Stimulated activated CD4-positive, alpha-beta T cell treated with anti-CD3 and anti-CD28 coated beads, Interleukin-15, amount 100 ng/mL, for 1 hour (primary cell): ENCODE measurements at places on chromosomes 6 and 20.

GRCh38 chr6:131819572-131820124 lies 11.8 kb downstream of the ENPP1 start:
- DNase-seq = no peak

DNA sequence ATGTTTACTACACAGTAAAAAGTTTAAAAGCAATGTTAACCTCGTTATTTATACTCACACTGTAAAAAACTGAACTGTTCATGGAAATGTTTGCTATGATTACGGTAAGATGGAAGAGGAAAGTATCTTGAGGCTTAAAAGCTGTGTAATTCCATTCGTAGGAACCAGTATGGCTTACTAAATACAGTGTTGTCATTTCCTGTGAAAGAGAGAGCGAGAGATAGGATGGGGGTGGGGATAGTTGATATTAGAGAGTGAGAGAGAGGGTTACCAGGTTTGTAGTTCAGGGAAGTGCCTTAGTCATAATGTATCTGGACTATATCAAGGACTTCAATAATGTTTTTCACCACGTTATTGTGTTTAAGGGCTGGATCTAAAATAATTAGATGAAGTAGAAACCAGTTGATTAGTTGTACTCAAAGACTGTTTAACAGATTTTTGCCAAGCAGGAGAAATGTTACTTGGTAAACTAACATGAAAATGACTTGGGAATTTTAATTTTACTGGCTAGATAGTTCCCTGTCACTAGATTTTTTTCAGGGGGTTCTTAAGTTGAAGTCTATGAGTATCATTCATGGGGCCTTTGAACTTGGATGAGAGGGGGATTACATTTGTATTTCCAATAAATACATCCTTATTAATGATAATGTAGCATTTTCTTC lies 30.4 kb downstream of the AFDN start:
- no peak for DNase-seq

- DNase-seq = no peak
These were observed 49.1 kb upstream of the CCR6 start for GRCh38 chr6:167073679-167074274.

DNA sequence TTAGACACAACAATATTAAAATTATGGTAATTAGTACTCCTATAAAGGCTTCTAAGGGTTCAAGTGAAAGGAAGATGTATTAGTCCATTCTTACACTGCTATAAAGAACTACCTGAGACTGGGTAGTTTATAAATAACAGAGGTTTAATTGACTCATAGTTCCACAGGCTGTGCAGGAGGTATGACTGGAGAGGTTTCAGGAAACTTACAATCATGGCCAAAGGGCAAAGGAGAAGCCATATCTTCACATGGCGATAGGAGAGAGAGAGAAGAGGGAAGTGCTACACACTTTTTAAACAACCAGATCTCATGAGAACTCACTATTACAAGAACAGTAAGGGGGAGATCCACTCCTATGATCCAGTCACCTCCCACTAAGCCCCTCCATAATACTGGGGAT lies 52.9 kb downstream of the TINAG start:
- no peak for DNase-seq

- no peak for DNase-seq
These were observed 4.6 kb downstream of the SIRPG start for GRCh38 chr20:1652960-1653359.

DNA sequence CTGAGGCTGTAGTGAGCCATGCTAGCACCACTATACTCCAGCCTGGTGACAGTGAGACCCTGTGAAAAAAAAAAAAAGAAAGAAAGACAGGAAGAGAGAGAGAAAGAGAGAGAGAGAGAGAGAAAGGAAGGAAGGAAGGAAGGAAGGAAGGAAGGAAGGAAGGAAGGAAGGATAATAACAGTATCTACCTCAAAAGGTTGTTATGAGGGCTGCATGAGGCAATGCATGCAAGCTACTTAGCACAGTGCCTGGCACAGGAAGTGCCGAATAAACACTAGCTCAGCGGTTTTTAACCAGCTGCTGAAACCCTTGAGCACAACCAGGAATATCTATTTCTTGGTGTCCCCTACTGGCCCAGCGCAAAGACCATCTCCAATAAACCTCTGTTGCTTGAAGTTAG lies 62.3 kb upstream of the TBC1D7 start:
- no peak for DNase-seq

- DNase-seq = no peak
These were observed 122.5 kb upstream of the TIAM2 start for GRCh38 chr6:154872542-154873114.

- DNase-seq = no peak
These were observed 16.1 kb downstream of the E2F3 start for GRCh38 chr6:20417819-20418218.

DNA sequence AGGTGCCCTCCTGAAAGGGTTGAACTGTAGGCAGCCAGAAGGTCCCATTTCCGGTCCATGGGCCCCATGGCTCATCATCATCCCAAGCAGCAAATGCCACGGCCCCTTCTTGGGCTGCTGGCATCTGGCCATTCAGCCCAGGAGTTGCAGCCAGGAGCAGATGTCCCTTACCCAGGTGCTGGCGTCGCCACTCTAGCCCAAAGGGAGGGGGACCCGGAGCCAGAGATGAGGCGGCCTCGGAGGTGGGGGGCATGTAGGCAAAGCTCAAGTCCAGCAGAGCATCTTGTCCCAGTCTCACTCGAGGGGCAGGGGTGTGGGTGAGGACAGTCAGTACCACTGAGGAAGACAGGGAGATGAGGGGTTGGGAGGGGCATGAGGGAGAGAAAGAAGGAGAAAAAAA lies 6.3 kb upstream of the RGL2 start:
- no peak for DNase-seq

DNA sequence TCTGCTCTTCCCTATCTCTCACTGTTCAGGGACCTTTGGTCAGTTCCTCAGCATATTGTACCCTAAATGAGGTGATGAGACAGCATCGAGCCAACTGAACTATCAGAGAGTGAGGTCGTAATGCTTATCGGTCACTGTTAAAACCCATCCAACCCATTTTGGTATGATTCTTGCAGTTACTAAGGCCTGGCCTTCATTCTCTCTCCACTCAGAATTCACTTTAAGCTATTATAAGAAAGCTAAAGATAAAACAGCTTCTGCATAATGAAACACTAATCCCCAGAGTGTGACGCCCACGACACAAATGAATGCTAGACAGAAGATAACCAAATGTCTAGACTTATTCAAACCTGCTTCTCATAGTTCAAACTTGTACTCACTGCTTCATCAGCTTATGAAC lies 175.8 kb downstream of the GMPR start:
- DNase-seq = no peak

DNA sequence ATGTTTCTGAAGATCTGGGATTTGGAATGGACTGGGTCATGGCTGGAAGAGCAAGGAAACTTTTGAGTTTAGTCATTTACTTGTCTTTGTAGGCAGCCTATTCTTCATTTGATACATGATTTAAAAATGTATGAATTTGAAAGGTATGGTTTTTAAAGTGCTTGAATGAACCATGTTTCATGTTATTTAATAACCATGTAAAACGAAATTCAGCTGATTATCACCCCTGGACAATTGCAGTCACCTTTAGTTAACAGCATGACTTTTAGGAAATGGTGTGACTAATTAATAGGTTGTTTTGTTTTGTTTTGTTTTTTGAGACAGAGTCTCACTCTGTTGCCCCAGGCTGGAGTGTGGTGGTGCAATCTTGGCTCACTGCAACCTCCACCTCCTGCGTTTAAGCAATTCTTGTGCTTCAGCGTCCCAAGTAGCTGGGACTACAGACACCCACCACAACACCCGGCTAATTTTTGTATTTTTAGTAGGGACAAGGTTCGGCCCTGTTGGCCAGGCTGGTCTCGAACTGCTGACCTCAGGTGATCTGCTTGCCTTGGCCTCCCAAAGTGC lies 2.1 kb downstream of the STX11 start:
- no peak for DNase-seq

- no peak for DNase-seq
These were observed 35.6 kb downstream of the SLC52A3 start for GRCh38 chr20:732727-733126.

DNA sequence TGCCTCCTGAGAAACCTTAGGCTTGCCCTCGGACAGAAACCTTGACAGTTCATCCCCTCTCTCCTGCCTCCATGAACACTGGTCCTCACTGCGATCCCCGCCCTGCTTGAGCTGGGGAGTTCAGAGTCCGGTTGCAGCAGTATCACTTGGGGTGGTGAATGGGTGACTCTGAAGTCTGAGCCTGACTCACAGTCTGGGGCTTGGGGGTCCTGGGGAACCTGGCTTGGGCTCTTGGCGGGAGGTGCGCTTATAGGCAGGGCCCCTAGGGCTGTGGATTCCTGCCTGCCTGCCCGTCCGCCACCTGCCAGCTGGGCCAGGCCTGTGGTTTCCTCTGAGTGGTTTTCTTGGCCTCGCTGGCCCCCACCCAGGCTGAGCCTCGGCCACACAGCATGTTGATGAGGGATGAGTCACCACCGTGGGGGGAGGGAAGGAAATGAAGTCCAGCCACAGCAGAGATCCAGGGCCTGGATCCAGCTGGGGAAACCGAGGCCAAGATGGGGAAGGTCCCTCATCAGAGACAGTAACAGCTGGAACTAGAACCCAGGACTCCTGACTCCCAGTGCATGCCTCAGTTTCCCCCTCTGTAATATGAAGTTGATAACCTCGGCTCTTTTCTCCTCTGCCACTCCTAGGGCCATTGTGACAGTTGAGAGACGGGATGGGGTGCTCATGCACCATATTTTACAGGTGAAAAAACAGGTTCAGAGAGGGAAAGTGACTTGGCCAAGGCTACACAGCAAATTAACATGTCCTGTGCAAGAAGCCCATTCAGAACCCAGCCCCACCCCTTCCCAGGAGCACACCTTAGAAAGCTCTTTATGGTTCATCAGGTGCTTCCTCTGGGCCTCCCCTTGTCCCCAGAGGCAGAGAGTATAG lies 9.2 kb downstream of the FOXS1 start:
- no peak for DNase-seq

DNA sequence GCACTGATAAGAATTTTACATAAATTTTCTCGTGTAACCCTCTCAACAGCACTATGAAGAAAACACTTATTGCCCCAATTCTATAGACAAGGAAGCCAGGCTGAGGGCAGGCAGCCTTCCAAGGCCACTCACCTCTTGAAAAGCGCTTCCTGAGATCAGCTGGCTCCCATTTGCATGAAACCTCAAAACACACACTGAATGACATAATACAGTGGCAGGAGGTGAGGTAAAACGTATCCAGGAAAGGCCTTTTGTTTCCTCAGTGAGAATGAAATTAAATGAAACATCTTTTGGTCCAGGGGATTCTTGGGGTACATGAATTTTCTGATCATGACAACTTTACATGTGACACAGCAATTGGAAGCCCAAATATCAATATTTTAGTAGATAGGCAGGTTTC lies 112.5 kb downstream of the WDR27 start:
- no peak for DNase-seq

DNA sequence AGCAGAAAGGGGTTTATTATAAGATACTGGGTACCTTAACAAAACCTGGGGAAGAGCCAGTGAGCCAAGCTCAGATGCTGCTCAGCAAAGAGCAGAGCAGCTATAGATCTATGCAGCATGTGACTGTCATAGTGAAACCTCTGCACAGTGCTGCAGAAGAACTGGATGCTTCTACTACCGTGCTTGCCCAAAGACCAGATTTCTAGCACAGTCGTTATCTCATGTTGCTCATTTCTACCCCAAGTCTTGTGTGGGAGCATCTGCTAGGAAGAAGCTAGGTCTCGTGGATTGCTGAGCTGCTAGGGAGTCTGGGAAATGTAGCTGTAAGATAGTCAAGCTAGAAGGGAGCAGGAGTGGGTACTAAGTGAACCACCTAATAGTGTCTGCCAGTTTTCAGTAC lies 31.7 kb upstream of the GNRH2 start:
- DNase-seq = no peak

- DNase-seq = no peak
These were observed 17.5 kb downstream of the TGM3 start for GRCh38 chr20:2313316-2313715.
